Stimulated activated CD8-positive, alpha-beta memory T cell treated with anti-CD3 and anti-CD28 coated beads, Interleukin-7, amount 100 ng/mL, for 1 hour (primary cell): ENCODE measurements at places on chromosomes 13 and 19.
A peak's percentile ranks its signal among the peaks of the same experiment; 100 is the strongest.

DNA sequence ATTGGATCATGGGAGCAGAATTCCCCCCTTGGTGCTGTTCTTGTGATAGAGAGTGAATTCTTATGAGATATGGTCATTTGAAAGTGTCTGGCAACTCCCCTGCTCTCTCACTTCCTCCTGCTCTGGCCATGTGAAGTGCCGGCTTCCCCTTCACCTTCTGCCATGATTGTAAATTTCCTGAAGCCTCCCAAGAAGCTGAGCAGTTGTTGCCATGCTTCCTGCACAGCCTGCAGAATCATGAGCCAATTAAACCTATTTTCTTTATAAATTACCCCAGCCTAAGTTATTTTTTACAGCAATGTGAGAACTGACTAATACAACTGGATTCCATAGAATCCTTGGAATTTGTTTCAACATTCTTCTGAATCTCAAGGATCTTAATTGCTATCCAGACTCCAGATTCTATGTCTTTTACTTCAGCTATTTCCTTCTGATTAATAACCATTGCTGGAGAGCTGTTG lies 328.1 kb downstream of the SLITRK5 start:
- no peak for DNase-seq

GRCh38 chr19:28960586-28960985 lies 252.4 kb downstream of the UQCRFS1 start:
- DNase-seq: no peak

- no peak for DNase-seq
Measured at GRCh38 chr19:58582985-58583384, 9.8 kb upstream of the MZF1 start.

GRCh38 chr19:34316741-34317301 lies 48.2 kb upstream of the GPI start:
- no peak for DNase-seq

DNA sequence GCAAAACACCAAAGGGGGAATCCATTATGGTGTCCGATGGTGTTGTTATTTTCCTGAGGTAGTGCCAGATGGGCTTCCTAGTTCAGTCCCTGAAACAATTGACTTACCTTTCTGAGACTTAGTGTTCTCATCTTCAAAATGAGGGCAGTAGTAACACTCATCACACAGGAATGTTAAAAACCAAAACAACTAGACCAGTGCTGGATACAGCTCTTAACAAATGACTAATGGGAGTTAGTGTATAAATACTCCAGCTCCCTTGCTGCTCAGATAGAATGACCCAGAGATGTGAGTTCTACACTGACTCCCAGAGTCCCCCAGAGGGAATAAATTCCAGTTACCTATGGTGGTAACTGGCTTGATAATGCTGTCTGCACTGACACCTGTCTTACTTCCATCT lies 49.9 kb downstream of the MBD3L2B start:
- no peak for DNase-seq

- peak; percentile 58 for DNase-seq
Measured at GRCh38 chr19:49677901-49678674, 1.0 kb downstream of the PRMT1 start.

- no peak for DNase-seq
Measured at GRCh38 chr19:41302624-41303351, 7.2 kb upstream of the CCDC97 start.

GRCh38 chr19:5484398-5485285 lies 29.4 kb downstream of the ZNRF4 start:
- no peak for DNase-seq

DNA sequence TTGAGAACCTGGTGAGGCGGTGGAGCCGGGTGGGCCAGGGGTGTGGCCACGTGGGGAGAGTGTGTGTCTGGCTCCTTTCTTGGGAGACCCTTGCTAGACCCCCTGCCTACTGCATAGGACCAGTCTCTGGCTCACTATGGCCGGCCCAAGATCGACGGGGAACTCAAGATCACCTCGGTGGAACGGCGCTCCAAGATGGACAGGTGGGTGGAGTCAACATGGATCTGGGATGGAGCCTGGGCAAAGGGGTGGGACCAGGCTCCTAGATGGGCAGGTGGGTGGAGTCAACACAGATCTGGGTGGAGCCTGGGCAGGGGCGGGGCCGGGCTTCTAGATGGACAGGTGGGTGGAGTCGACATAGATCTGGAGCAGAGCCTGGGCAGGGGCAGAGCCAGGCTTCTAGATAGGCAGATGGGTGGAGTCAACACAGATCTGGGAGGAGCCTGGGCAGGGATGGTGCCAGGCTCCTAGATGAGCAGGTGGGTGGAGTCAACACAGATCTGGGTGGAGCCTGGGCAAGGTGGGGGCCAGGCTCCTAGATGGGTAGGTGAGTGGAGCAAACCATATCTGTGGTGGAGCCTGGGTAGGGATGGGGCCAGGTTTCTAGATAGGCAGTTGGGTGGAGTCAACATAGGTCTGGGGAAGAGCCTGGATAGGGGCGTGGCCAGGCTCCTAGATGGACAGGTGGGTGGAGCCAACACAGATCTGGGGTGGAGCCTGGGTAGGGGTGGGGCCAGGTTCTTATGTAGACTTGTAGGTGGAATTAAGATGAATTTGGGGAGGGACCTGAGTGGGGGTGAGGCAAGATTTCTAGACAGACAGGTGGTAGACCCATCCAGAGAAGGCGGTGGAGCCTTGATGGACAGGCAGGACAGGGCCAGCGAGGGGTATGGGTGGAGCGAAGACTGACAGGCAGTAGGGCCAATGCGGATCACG lies 56.5 kb downstream of the VAV1 start:
- DNase-seq: no peak

GRCh38 chr13:75073786-75074185 lies 408.2 kb downstream of the TBC1D4 start:
- DNase-seq: no peak

DNA sequence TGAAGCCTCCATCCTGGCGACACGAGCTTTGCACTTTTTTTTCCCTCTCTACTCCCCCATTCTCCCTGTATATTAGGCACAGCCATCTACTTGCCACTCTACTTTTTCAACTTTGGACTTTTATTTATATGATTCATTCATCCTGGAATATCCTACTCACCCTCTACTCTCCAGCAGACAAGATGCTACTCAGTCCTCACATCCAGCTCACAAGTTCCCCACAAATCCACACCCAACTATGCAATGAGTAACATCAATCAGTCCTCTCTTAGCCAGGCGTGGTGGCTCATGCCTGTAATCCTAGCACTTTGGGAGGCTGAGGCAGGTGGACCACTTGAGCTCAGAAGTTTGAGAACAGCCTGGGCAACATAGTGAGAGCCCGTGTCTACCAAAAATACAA lies 23.9 kb upstream of the URAD start:
- no peak for DNase-seq

DNA sequence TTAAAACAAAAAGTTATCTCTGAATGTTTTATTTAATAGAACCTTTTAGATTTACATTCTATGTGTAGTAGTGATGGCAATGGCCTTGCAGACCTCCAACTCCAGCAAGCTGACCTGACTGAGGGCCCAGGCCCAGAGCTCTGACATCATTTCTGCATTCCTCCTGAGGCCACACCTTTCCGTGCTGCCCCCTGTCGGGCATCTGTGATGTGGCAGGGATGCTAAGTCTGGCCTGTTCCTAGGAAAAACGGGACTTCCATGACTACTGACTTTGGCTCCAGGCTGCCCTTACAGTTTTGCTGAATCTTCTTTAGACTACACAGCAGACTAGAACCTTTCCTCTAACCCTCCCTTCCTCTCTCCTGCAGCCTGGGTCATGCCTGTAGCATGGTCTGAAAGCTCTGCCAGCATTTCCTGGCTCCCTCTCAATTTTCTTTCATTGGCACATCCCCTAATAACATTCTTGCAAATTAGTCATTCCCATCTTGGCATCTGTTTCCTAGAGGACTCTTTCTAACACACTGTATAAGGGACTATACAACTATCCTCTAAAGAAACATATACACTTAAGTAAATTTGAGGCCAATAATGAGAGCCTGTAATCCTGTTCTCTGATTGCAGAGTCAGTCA lies 249.1 kb downstream of the GPC5 start:
- no peak for DNase-seq

DNA sequence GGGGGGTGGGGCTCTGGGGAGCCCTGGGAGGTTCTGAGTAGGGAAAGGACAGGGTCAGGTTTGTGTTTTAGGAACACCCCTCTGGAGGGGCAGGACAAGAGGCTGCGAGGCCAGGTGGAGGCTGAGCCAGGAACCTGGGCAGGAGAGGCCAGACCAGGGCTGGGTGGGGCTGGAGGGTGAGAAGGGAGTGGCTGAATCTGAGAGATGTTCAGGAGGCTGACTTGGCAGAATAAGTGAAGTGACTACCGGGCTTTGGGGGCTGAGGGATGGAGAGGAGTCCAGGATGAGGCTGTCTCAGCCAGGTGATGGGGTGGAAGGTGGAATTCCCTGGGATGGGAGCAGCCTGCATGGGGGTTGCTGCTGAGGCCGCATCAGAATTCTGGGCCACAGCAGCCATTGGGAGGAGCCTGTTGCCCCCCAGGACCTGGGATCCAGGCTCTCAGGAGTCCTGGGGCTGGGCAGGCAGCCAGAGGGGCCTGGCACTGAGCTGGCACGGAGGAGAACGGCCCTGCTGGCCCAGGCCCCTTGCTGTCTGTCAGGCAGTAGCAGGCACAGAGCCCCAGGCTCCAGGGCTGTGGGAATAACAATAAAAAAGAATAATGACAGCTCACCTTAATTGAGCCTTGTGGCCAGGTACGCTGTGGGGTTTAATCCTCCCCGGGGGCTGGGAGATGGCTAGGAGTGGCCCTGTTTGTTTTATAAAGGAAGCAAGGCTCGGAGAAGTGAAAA lies 3.3 kb downstream of the PPP5C start:
- DNase-seq: no peak

- DNase-seq: no peak
Measured at GRCh38 chr13:52405369-52405766, 604 bp downstream of the THSD1 start.

DNA sequence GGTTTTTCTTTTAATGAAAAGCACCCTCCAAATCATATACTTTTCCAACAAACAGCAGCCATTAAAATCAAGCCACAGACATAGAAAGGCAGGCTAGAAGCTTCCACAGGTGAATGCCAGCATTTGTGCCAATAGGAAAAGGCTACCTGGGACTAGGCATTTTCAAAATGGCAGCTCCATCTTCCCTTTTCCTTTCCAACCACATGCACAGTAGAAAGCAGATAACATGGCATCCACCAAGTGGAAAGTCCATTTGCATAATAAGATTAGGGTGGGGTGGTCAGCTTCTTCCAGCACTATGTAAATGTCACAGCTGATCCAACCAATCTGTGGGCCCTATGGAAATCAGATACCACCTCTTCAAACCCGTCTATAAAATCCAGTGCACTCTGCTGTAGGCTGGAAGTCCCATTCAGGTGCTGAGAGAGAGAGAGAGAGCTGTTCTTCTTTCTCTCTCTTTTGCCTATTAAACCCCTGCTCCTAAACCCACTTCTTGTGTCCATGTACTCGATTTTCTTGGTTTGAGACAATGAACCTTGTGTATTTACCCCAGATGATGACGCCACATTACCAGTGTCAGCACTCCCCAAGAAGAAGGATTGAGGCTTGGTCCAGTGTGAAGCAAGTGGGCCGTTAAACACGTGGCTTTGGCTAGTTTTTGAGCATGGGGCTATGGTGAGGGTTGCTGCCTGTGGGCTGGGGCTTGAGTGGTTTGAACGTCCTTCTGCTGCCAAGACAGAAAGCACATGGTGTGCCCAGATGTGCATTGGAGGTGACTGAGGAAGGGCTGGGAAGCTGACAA lies 24.2 kb upstream of the IGFL1 start:
- DNase-seq: no peak

DNA sequence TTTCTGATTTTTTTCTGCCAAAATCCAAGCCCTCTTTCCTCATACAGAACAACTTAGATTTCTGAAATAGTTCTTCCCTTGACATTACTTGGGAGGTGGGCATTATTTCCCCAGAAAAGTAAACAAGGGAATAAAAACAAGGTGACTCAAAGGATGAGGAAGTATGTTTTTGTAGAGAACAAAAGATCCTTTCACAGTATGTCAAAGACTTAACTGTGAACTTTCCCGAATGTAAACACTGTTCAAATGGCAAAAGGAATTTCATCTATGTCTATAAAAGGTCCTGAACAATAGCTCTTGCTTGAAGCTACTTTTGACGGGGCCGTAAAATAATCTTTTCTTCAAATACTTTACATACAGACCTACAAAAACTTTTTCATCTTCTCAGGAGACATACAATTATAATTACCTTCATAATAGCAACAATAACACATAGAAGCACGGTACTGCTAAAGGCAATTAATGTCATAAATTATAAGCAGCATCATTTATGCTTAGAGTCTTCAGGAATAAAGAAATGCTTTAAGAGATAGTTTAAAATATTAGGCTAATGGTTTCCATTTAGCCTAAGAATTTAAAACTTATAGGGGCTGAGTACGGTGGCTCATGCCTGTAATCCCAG lies 191.1 kb downstream of the RGCC start:
- no peak for DNase-seq

GRCh38 chr13:60887711-60888110 lies 490.7 kb downstream of the TDRD3 start:
- DNase-seq: no peak

DNA sequence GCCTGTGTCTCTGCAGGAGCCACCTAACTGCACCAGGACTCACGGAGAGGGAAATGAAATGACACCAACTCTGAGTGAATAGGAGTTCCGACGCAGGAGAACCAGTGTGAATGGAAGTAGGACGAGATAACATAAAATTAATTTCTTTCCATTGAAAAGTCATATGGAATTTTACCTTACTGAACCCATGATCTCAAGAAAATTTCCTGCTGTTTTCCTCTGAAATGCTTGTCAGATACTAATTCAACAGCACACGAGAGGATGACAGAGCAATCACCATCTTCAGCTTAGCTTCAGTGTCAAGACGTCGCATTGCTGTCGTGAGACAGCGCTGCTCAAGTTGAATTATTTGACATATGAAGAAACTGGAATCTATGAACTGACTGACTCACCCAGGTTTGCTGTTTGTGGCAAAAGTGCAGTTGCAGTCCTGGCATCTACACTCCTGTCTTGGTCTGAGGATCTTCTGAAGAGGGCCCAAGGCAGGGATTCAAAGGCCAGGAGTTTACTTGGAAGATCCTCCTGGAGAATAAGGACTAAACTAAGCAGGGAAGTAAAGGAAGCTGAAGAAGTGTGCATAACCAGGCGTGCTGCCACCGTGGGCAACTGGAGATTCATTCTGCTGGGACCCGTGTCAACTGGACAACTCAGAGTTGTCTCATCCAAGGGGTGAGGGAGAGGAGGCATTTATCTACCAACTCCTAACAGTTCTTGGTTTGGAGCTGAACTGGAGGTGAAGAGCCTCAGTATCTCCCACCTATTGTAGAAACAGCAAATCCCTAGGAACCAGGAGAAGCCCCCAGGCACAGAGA lies 214.4 kb upstream of the IRS2 start:
- DNase-seq: no peak

GRCh38 chr19:6818246-6818645 lies 45.7 kb downstream of the VAV1 start:
- no peak for DNase-seq

GRCh38 chr13:27028683-27029480 lies 142.7 kb downstream of the USP12 start:
- no peak for DNase-seq
